ENCODE measurements at places on chromosomes 5 and 9.

GRCh38 chr5:164593982-164594381 lies 1088.6 kb downstream of the MAT2B start:
- no peak for DNase-seq

DNA sequence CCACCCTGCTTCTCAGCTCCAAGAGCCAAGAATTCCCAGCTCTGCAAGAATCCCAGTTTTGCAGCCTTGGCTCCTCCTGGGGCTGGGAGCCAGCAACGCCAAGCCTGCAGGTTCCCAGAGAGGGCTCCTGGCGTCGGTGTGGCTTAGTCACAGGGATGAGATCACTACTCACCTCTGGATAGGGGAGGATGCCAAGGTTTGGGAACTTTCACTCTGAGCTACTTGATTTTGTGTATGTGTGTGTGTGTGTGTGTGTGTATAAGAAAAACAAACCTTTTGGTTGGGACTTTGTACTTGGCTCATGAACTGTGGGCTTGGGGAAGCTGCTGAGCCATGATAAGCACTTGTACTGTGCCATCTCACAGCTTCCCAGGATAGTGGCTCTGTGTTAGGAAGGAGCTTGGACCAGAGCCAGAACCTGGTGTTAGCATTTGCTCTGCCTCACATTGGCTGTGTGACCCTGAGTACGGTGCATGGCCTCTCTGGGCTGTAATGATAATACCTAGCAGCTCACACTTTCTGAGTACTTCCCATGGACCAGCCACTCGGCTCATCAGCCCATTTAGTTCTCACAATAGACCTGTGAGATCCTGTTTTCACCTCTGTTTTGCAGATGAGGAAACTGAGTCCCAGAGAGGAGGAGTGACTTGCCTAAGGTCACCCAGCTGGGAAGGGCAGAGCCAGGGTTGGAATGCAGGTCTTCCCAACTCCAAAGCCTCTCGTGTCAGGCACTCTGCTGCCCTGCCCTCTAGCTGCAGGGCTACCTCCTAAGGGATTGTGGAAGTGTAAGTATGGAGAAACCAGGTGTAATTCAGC lies 41.4 kb upstream of the DAB2IP start:
- no peak for DNase-seq

DNA sequence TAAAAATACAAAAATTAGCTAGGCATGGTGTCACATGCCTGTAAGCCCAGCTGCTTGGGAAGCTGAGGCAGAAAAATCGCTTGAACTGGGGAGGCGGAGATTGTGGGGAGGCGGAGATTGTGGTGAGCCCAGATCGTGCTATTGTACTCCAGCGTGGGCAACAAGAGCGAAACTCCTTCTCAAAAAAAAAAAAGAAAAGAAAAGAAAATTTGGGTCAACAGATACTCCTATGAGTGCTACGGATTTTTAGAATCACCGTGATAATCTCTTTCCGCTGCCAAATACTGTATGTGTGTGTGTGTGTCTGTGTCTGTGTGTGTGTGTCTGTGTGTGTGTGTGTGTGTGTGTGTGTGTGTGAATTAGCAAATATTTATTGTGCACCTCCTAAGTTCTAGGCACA lies 64.4 kb downstream of the ARRDC3 start:
- no peak for DNase-seq

- no peak for DNase-seq
These were observed 18.9 kb upstream of the PFDN1 start for GRCh38 chr5:140321796-140322195.

GRCh38 chr5:103260951-103261350 lies 2.4 kb downstream of the MACIR start:
- no peak for DNase-seq

DNA sequence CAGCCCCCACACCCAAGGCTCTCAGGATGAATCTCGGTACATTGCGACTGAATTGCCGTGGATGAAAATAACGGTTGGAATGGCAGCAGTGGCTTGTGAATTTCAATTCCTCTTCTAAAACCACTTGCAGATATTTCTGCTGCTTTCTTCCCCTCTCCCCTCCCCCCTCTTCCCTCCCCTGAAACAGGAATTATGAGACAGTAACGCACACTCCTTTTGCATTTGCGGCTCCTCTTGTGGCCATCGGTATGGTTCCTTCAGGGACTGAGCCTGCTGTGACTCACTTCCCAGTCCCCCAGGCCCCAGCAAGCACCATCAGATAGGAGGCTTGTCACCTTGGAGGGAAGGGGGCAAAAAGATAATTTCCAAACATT lies 9.7 kb downstream of the DCANP1 start:
- DNase-seq, result no peak

- DNase-seq, result no peak
These were observed 61.4 kb upstream of the RANBP3L start for GRCh38 chr5:36363101-36363500.

- no peak for DNase-seq
These were observed 20.4 kb upstream of the PRUNE2 start for GRCh38 chr9:76926324-76926741.
